ENCODE measurements at places on chromosomes 3 and 15. TPM values are rescaled to one million over a fixed set of nuclear protein-coding genes. Genes with fewer than 3 reads are reported as not detected.

Gene FMN1
- total RNA-seq: 27.5 TPM

Gene TRIM42
- total RNA-seq: not detected

Gene FGF7
- 12.7 TPM for total RNA-seq

Gene POLR2M
- total RNA-seq: 90.2 TPM

Gene ATP10A
- total RNA-seq: 89.8 TPM

Gene SYNPR
- total RNA-seq: not detected

Gene GCNT3
- 0.92 TPM for total RNA-seq

Gene CLDN18
- not detected for total RNA-seq

Gene SPRED1
- total RNA-seq: 49.5 TPM

Gene FETUB
- total RNA-seq: not detected

Gene CAMP
- total RNA-seq: not detected

Gene DNAJC13
- total RNA-seq: 47.4 TPM

Gene MAP6D1
- total RNA-seq: 4.3 TPM

Gene TRAT1
- total RNA-seq: not detected
